ENCODE measurements at places on chromosomes 13 and 19.

GRCh38 chr13:95494082-95494681, 58.3 kb upstream of the CLDN10 start:
- DNase-seq: peak; percentile 79

- DNase-seq: peak; percentile 83
Observed at GRCh38 chr19:10654610-10655456, 687 bp downstream of the ILF3 start.

DNA sequence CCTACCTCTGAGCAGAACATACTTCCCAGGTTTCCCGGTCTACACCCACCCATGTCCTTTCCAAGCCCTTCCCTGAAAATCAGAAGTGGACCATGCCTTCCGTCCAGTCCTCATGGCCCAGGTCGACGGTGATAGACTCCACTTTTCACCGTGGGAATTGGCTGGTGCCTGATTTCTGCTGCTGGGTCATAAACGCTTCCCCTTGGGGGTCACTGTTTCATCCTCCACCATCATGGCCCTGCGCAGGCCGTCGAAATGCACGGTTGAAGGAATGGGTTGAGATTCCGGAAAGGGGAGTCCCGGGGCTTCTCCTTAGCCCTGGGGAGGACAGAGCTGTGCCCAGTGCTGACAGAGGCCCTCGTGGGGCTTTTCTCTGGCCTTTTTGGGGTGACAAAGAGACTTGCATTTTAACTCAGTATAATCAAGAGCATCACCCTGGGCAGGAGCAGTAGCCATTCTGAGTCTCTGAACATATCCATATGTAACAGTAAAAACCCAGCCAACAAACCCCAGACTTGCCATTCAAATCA, 75.5 kb downstream of the SOX1 start:
- DNase-seq: no peak

GRCh38 chr13:112057736-112058518, 9.0 kb upstream of the SOX1 start:
- peak; percentile 78 for DNase-seq

DNA sequence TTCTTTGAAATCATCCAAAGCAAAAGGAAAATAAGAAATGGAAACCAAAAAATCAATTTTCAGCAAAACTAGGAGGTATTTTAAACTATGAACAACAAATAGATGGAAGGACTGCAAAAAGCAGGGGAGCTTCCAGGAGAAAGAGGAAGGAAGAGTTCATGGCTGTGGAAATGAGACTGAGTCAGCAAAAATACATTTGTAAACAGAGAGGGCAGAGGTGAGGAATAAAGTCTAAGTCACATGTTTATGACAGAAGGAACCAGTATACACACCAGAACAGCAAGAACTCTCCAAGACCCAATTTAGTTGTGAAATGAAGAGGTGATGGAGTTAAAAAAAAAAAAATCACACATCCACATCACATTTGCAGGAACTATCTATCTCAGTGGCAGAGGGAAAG, 69.6 kb downstream of the RNASEH2B start:
- no peak for DNase-seq

DNA sequence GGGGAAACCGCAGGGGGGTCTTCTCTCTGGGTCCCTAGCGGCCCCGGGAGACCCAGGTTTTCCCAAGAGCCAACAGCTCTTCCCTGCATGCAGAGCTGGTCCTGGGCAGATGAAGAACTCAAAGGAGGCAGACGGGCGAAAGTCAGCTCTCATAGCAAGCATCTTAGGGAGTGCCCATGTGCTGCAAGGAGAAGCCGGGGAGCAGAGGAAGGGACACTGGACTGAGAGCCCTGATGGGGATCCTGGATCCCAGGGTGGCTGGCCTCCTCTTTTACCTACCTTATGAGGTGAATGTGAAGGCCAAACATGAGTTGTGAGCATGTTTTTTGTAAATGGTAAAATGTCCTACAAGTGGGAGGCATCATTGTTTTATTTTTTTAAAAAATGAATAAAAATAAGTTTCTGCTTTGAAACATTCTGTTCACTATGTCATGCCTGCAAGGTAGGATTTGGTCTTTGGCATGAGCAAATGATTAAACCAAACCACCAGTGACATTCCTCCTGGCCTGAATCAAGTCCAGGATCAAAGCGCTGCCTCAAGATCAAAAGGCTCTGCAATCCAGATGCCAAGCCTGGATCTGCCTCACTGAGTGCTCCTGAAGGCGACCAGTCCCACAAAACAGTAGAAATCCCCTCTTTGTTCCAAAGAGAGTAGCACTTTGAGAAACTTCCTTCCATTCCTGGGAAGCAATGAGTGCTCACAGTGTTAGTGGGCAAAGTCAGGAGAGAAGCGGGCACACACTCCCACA, 92.2 kb upstream of the SERP2 start:
- DNase-seq: no peak

GRCh38 chr19:14347999-14348889, 33.0 kb upstream of the ADGRE5 start:
- DNase-seq: peak; percentile 44

DNA sequence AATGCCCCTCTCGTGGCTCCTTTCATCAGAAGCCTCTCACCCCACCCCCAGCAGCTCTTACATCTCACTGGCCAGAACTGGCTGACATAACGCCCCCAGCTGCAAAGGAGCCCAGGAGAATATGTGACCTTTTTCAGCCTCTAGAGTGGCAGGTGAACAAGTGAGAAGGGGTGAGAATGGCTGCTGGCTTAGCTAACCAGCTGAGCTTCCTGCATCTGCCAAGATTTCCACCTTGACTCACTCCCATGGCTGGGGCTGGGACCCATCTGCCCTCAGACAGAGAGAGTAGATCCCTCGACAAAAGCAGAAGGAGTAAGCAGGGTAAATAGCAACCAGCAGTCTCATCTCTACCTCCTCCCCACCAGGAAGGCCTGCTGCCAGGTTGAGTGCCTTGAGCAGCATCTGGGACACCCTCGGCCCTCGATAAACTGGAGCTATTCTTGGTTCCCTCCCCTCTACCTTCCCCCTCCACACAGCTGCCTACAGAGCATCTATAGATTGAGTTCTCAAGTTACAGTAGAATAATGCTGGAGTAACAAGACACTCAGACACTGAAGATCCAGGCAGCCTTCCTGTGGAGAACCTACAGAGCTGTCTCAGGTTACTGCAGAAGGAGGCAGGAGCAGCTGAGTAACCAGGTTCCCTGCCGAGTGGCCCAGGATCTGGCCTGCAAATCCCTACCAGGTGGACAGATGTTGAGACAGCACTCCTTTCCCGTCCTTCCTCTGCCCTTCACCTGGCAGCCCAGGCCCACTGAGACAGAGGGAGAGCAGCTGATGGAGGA, 15.5 kb downstream of the KASH5 start:
- peak; percentile 99 for DNase-seq

DNA sequence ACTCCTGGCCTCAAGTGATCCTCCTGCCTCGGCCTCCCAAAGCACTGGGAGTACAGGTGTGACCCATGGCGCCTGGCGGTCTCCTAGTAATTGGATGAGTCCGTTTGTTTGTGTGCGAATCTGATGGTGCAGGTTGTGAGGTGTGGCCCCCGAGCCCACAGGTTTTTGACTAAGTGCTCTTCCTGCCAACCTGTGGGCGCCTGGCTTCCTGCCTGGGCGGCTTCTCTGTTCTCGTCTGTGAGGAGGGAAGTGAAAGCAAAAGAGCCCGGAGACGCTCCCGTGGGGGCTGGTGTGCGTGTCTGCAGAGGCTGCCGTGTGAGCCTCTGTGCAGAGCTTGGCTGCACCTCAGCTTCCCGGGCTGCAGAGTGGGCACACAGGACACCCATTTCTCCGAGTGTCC, 10.0 kb downstream of the ARHGAP45 start:
- no peak for DNase-seq

DNA sequence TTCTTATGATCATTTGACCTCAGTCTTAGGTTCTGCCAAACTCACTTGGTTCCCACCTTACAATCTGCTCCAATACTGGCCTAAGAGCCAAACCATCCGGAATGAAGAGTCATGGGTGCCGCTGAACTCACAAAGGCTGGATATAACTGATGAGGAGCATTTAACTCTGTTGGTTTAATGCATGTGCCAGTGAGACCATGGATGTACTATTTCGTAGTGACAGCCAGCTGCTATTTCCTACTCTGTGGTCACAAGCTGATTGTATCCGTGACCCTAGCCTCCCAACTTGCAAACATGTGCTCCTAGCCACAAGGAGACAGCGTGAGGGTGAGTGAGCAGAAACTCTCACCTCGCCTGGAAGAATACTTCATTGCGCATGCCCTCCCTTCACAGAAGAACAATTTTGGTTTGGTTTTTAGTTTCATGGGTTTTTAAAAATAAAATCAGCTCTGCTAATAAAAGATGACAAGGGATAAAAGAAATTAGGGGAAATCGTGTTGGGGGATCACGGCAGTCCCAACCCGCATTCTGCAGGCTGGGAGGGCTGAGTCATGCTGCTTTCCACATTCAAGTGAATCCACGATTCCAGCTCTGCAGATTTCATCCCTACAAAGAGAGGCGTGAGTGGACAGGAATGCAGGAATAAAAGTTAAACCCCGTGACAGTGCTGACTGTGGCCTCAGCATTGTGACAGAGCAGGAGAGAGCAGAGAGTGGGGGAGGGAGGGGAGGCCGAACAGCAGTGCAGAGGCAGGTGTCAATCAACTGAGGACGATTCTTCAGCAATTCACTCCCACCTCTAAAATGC, 66.8 kb upstream of the RAP2A start:
- DNase-seq: no peak

- DNase-seq: no peak
Observed at GRCh38 chr13:35475960-35476943, at the start of gene MAB21L1. Gene MAB21L1 (minus strand): TSS chr13:35476689. CDS start chr13:35476138, 551 bp downstream.

DNA sequence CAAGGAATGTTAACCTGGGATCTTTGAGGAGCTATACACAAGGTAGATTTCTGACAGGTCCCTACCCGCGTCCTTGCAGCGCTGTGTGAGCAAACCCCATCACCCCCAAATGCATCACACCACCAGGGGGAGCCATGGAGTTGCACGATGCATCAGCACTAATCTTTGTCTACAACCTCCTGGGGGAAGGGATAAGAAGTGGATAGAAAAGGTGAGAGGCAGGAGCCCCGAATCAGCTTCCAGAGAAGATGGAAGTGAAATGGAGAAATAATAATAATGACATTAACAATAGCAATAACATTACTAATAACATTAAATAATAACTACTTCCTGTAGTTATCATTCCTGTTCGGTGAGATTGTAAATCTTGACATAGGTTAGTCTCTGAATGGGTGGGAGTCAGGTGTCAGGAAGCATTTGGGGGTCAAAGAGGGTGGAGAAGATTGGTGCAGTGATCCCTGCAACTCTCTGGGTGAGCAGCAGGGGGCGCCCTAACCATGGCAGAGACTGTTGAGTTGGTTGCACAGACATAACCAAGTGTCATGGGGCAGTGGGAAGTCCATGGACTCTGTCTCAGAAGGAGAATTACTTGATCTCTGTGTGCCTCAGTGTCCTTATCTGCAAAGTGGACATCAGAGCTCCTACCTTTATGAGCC, 16.5 kb downstream of the SIGLEC7 start:
- peak; percentile 27 for DNase-seq

GRCh38 chr13:104701591-104701990, 1635.4 kb upstream of the SLC10A2 start:
- DNase-seq: no peak

- DNase-seq: no peak
Observed at GRCh38 chr19:47676811-47677210, 36.4 kb upstream of the EHD2 start.

GRCh38 chr13:64704121-64704649, 2526.0 kb downstream of the PCDH9 start:
- DNase-seq: no peak

- DNase-seq: no peak
Observed at GRCh38 chr13:103002279-103002678, 63.9 kb downstream of the SLC10A2 start.

- DNase-seq: peak; percentile 75
Observed at GRCh38 chr13:24053519-24054251, 106.8 kb upstream of the SPATA13 start.

DNA sequence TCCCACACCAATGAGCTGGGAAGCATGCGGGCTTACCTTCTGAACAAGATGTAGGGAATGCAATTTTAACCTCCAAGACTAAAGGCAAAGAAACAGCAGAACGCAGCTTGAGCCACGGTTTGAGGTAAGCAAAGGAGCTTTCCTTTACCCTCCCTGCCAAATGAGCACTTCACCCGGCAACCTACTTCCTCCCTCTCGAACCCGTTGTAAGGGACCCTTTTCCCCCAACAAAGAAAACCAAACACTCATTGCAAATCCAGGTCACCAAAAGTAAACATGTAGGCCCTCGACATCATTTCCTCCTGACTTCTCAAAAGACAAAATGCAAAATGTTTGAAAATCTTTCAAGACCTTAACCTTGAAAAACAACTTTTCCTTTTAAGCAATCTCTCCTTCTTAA, 65.3 kb downstream of the ABCC4 start:
- no peak for DNase-seq

GRCh38 chr13:21925720-21926119, 254.8 kb downstream of the FGF9 start:
- DNase-seq: no peak

DNA sequence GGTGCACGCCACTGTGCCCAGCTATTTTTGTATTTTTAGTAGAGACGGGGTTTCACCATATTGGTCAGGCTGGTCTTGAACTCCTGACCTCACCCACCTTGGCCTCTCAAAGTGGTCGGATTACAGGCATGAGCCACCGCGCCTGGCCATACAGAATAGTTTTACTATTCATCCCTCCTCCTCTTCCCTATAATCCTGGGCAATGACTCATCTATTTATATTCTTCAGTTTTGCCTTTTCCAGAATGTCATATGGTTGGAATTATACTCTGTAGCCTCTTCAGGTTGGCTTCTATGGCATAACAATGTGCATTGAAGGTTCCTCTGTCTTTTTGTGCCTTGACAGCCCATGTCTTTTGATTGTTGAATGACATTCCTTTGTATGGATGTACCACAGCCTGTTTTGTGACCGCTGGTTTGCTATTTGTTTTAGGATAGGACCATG, 22.2 kb upstream of the LRP3 start:
- no peak for DNase-seq

- peak; percentile 19 for DNase-seq
Observed at GRCh38 chr19:55304279-55304978, 20.6 kb downstream of the BRSK1 start.

DNA sequence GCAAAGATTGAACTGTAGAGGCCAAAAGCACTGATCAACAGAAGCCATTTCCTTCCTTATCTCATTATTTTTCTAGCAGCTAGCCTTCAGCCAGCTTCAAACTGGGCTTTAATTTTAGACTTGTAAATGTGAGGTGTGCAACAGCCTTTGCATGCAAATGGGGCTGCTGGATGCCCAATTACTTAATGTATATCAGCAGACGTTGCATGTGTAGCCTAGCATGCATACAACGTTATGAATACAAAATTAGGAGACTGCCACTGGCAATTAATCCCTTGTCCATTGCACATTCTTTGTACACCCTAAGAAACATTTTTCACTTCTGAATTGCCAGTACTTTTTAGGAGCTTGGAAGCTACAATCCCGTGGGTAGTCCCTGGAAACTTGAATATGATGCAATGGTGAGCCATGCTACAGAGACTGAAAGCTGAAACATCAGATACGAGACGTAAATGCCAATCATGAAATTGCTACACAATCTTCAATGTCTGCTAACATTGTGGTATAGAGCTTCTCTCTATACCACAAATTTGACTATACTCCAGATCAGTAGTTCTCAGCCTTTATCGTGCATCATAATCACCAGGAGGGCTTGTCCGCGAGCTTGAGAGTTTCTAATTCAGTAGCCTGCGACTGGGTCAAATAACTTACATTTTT, 20.2 kb downstream of the EPSTI1 start:
- DNase-seq: no peak

All from NCI-H146 (cell line).